NCI-H526 treated with DMSO at 0.1 percent for 48 hours (cell line): ENCODE measurements at places on chromosomes 3 and 15.

DNA sequence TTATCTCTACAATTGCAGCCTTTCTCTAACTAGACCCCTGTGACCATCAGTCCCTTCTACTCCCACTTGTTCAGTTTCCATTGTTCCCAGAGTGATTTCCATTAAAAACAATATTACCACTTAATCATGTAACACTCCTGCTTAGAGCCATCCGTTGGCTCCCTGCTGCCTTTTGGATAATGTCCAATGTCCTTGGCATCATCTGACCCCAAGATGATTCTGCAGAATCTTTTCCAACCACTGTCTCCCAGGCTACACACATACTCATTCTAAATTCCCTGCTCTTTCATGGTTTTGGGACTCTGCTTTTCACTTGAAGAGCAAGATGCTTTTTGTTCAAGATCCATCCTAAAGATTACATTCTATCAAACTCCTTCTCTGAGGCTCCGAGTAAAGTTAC is 7.1 kb downstream of the KCNH8 start:
- no peak for DNase-seq

GRCh38 chr3:123776071-123776782 is 107.9 kb downstream of the MYLK start:
- DNase-seq = no peak

- DNase-seq = no peak
Observed at GRCh38 chr3:119205209-119205608, 31.8 kb downstream of the UPK1B start.

- DNase-seq = no peak
Observed at GRCh38 chr15:76401285-76401684, 64.7 kb downstream of the ISL2 start.

DNA sequence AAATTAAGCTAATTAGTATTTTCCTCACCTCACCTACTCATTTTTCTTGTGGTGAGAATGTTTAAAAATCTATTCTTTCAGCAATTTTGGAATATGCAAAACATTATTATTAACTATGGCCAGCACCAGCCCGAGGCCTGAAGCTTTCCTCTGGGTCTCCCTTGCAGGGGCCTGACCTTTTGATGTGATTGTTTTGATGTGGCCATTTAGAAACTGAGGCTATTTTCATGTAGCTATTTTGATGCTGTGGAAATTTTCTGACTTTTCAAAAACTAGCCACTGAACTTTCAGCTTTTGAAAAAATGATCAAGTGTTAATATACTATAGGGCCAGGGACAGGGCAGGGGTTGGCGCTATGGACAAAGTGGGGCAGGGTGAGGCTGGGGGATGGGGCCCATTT is 8.2 kb upstream of the CCR9 start:
- no peak for DNase-seq

GRCh38 chr3:50375258-50375931 is 16.1 kb upstream of the TMEM115 start:
- DNase-seq = no peak

DNA sequence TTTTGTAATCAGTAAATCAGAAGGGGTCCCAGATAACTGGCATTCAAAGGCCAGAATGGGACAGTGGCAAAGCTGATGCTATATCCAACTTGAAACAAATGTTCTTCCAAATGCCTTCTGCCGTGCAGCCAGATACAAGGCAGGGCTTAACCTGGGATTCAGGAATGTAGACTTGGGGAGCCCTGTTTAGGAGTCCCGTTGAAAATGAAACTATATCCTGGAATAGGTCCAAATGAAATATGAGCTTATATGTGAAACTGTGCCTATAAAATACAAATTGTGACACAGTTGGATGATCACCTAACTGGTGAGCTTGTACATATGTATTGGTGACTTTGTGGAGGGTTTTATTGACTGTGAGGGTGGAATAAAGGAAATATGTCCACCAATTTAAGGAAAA is 28.7 kb downstream of the FRMD4B start:
- DNase-seq = no peak
